ENCODE measurements at places on chromosomes 11 and 22. TPM values are rescaled to one million over a fixed set of nuclear protein-coding genes. Genes with fewer than 3 reads are reported as not detected.

The YAP1 gene
- 57.3 TPM for total RNA-seq

The MS4A4E gene
- 0.63 TPM for total RNA-seq

The PRR33 gene
- total RNA-seq = 2.8 TPM

The OR5D16 gene
- not detected for total RNA-seq

The OR8D4 gene
- total RNA-seq = not detected

The BAIAP2L2 gene
- 0.09 TPM for total RNA-seq

Measured in heart left ventricle (tissue), 16 donors.